ENCODE measurements at places on chromosomes 13 and 19.

GRCh38 chr19:8576273-8576993, 809 bp downstream of the MYO1F start:
- no peak for DNase-seq

- no peak for DNase-seq
These were observed 436.6 kb upstream of the KLF12 start for GRCh38 chr13:74570834-74571233.

DNA sequence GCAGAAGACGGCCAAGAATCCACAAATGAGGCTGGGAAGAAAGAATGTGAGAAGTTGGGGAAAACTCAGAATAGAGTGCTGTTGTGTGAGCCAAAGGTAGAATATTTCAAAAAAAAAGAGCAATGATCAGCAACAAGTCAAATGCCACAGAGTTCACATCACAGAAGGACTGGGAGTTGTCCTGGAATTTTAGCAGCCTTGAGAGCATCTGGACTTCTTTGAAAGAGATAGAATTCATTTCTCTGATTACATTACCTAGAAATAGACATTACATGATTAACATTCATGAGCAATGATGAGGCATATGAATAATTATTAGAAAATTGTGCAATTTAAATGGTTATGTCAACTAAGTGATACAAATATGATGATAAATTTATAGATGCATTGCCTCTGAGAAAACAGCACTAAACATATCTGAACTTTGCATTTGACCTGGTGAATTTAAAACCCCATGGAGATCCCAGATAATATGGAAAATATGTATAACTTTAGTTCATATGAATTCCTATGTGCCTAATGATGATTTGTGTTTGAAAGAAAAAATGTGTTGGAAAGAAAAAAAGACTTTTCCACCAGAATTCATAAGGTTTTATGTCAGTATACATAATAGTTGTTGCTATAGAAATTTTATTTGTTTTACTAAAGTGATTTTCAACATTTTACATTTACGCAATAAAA, 186.2 kb downstream of the POSTN start:
- DNase-seq, result no peak

DNA sequence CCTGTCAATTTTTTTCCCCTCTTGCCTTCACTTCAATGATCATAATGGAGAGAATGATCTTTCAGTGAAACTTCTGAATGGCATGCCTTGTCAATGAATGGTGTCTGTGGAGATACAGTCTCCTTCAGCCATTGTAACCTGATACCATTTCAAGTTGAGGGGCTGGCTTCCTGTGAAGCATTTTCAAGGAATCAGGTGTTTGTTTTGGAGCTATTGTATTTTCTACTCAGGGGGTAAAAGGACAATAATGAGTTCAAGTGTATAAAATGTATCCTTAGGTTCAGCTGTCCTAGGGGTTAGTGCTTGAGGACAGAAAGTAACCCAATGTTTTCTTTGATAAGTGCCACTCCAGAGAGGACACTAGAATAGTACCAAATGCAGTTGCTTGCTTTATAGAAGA, 23.8 kb upstream of the CBY2 start:
- DNase-seq, result no peak

DNA sequence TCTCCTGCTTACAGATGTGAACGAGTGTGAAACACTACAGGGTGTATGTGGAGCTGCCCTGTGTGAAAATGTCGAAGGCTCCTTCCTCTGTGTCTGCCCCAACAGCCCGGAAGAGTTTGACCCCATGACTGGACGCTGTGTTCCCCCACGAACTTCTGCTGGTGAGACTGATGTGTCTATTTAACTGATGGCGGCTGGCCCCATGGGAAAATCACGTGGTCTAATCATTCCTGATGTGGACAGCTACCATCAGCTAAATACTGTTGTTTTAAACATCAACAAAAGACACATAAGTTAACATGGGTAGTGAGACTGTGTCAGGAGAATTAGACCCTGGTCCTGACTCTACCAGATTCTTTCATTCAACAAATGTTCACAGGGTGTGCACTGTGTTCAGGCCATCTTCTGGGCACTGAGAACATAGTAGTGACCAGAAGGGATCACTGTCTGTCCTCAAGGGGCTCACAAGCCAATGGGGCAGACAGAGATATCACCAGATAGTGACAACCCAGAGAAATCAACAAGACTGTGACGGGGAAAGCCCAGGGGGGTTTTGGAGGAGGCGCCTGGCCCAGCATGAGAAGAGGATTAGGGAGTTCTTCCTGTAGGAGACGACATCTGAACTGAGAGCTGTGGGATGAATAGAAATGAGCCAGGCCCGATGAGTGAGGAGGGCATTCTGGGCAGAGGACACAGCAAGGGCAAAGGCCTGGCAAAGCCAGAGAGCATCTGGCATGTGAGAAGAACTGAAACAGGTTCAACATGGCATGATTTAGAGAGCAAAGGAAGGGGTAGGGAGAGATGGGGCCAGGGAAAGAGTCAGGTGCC, 18.4 kb downstream of the LTBP4 start:
- DNase-seq, result no peak

- DNase-seq, result no peak
These were observed 320.3 kb downstream of the ATP8A2 start for GRCh38 chr13:25692099-25692498.

GRCh38 chr13:81713201-81713600, 1372.3 kb upstream of the SPRY2 start:
- no peak for DNase-seq

GRCh38 chr13:72782717-72783116, 784 bp downstream of the PIBF1 start:
- DNase-seq, result no peak

- DNase-seq, result no peak
These were observed 22.8 kb downstream of the ELAVL1 start for GRCh38 chr19:7982651-7983099.

DNA sequence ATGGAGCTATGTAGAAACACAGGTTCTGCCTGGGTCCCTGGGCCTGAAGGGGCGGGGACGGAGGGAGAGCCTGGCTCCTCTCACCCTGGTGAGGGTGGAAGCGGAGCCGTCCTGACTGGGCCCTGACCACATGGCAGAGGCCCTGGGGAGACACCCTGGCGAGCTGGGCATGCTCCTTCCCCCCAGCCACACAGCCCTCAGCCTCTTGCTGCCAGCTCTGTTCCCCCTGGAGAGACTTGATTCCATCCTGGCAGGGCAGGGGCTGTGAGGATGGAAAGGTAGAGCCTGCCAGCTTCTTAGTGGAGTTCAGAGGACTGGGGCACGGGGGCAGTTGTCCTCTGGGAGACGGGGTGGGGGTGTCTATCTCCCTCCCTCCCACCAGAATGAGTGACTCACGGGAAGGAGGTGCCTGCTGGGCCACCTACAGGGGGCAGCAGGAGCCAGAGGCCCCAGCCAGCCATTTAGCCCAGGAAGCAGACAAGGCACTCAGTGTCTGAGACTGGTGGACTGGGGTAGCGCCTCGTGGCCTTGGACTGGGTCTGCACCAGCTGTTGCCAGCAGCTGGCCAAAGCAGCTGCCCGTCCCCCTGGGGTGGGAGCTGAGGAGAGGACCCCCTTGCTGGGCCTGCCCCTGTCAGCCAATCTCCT, 22.8 kb upstream of the RNF17 start:
- no peak for DNase-seq
